Pulmonary artery endothelial cell (primary cell): ENCODE measurements at places on chromosomes 5 and 9. TPM values are rescaled to one million over a fixed set of nuclear protein-coding genes. Genes with fewer than 3 reads are reported as not detected.

The KLHL3 gene
- 14.9 and 20.0 TPM in 2 replicates for total RNA-seq

The SHC3 gene
- total RNA-seq = 6.3 and 10.8 TPM in 2 replicates

The RAB14 gene
- total RNA-seq = 36.3 and 39.3 TPM in 2 replicates

The GPR150 gene
- 0.20 and 0.32 TPM in 2 replicates for total RNA-seq

The TAS2R1 gene
- total RNA-seq = not detected in 2 replicates

The FCHSD1 gene
- 20.0 and 22.9 TPM in 2 replicates for total RNA-seq

The DRD1 gene
- total RNA-seq = not detected in 2 replicates

The GABRA1 gene
- total RNA-seq = not detected in 2 replicates

- no peak for DNase-seq
Measured at GRCh38 chr5:146073239-146073900, 32.0 kb downstream of the PLAC8L1 start.

DNA sequence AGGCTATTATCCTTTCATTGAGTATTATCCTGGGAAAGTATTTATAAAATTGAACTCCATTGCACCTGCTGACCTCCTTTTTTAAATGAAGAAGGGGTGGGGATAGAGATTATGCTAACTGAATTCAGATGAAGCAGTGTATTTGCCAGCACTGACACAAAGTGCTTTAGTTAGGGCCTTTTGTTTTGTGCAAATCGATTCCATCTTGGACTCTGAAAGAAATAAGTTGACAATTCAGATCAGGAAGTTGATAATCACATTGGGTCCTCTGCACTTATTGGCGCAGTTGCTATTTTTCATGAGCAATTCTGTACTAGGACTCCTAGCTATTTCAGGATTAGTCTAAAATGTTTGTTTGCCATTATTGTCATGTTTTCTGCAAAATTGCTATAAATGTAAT is 101.6 kb upstream of the FSD1L start:
- DNase-seq = no peak

DNA sequence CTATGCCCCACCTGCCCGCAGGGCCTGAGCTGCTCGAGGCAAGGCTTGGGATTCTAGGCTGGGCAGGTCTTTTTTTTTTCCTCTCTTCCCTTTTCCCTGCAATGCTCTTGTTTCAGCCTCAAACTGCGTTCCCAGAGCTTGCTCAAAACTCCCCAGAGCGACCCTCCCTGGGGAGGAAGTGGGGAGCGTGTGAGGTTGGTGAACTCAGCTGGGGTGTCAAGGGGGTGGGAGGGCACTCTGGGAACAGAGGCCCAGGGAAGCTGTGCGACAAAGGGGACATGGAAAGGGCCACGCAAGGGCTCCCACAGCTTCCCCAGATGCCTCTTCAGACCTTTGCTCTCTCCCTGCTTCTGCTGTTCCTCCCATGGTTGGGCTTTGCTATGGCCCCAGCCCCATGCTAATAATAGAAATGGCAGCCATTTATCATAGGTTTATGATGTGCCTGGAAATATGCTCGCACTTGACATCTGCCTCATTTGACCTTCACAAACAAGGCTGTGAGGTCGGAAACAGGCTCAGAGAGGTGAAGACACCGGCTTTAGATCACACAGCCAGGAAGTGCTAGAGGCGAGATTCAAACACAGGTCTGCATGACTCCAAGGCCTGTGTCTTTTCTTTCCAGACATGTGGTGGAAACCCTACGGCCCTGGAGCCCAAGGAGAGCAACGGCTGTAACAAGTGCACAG is 40.9 kb upstream of the IL17B start:
- no peak for DNase-seq

DNA sequence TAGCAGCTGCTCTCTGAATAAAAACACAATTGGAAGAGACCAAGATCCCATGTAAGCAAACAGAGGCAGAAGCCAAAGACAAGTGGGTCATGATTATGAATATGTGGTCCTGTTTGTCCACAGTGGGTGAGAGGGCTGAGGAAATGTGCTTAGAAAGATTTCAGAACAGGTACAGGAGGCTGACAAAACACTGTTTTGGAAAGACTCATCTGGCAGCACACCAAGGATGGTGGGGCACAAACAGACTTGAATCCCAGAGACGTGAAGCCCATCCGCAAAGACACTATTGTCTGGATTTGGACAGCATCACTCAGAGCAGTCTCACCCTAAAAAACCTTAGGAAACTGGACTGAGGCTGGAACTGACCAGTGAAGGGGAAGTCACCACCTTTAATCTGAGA is 85.0 kb downstream of the ADRB2 start:
- no peak for DNase-seq

DNA sequence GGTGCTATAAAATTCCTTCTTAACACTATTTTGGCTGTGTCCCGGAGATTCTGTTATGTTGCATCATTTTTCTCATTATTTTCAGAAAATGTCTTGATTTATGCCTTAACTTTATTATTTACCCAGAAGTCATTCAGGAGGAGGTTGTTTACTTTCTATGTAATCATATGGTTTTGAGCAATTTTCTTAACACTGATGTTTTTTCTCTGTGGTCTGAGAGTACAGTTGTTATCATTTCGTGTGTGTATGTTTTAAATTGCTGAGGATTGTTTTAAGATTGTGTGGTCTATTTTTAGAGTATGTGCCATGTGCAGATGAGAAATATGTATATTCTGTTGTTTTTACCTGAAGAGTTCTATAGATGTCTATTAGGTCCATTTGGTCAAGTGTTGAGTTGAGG is 498.1 kb upstream of the ZNF608 start:
- no peak for DNase-seq

DNA sequence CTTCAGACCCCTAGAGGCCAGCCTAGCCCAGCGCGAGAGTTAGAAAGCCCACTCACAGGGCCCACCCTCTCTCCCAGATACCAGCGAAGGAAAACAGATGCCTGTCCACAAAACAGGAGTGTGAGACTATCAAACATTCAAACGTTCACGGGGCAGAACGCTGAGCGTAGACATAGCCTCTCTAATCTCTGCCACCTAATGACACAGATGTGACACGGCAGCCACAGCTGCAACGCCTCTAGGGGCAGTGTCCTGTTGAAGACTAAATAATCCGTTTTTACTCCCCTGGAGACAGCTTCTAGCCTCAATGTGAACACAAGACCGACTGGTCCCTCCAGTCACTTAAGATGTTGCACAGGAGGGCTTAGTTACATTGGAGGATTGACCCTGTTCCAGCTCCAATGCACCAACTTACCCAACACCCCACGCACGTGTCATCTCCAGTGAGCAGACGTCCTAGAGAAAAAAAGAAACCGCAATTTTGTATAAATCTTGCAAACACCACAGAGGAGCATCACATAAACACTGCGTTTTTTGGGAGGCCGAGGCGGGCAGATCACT is 14.3 kb downstream of the DIPK1B start:
- DNase-seq = no peak

GRCh38 chr9:128201441-128202369 is 1.5 kb upstream of the DNM1 start:
- DNase-seq = no peak

- no peak for DNase-seq
Measured at GRCh38 chr9:106376689-106377088, 486.3 kb upstream of the ZNF462 start.

DNA sequence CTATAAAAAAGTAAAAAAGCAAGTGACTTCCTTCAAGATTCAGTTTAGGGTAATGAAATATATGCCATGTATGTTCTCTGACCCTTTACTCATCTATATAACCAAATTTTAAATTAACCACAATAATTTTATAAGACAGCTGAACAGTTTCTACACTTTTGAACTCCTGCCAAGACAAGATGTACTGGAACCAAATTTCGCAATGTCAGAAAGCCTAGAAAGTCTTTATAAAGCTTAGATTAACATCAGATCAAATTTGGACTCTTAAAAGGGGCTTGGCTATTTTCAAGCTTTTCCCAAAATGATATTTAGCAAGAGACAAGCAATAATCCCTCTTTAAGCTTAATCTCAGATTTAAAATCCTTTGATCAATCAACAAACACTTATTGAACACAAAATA is 362.6 kb downstream of the PTPRD start:
- DNase-seq = no peak

DNA sequence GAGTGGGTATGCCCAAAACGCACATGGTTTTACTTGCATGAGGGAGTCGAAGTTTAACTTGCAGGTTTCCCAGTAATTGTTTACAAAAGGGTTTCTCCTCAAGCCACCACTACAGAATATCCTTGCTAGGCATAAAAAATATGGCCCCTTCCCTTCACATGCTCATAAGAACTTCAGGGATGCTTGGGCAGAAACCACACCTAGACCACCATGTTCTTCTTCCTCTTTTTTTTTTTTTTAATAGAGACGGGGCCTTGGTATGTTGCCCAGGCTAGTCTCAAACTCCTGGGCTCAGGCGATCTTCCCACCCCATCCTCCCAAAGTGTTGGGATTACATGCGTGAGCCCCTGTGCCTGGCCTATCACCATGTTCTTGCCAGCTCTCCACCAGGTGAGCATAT is 18.6 kb upstream of the PLIN2 start:
- DNase-seq = no peak

GRCh38 chr9:102587281-102587680 is 407.9 kb upstream of the CYLC2 start:
- DNase-seq = no peak

- no peak for DNase-seq
Measured at GRCh38 chr9:131981116-131981776, 98.4 kb downstream of the MED27 start.

GRCh38 chr5:135085936-135086725 is 52.1 kb upstream of the PITX1 start:
- DNase-seq = no peak

GRCh38 chr9:89493181-89493580 is 4.7 kb downstream of the SEMA4D start:
- DNase-seq = no peak
